Regular cardiac myocyte (primary cell): ENCODE measurements at places on chromosomes 5 and 9. TPM values are rescaled to one million over a fixed set of nuclear protein-coding genes. Genes with fewer than 3 reads are reported as not detected.

The FGF10 gene
- total RNA-seq = not detected in 2 replicates

The MUSK gene
- 0.19 and 0.56 TPM in 2 replicates for total RNA-seq

The CD72 gene
- 0.19 and 0.56 TPM in 2 replicates for total RNA-seq

The GALNT12 gene
- 9.6 and 30.2 TPM in 2 replicates for total RNA-seq

The FSD1L gene
- 3.4 and 3.6 TPM in 2 replicates for total RNA-seq

The IFNA21 gene
- not detected in 2 replicates for total RNA-seq

The TXNDC8 gene
- total RNA-seq = not detected in 2 replicates

The BNC2 gene
- 13.0 and 18.9 TPM in 2 replicates for total RNA-seq

The CMBL gene
- 7.7 and 12.4 TPM in 2 replicates for total RNA-seq
